ENCODE measurements at places on chromosomes 12 and 14.

DNA sequence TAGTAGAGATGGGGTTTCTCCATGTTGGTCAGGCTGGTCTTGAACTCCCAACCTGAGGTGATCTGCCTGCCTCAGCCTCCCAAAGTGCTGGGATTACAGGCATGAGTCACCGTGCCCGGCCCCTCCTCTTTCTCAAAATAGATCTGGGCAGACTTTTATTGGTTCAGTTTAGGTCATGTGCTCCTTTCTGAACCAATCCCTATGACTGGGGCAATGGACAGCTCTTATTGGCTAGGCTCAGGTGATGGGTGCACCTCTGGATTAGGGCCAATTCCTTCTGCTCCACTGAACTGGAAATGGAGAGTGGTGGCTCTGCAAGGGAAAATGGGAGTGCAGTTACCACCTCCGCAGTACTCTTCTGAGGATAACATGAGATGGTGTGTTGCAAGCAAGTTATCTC lies 6.2 kb upstream of the ATP6V0A2 start:
- no peak for DNase-seq

DNA sequence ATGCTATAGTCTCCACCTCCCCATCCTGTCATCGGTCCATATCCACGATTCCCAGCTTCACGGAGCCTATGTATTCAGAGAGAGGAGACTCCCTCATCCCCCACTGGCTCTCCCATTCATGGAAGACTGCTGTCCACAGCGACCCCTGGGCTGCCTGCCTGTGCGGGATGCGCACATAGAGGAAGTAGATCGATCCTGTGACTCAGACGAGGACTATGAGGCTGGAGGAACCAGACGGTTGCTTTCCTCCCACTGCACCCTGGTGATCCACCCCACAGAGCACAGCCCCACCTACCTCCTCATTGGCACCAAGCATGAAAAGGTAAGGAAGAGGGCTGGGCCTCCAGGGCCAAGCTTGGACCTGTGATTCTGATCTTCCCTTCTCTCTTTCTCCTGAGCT lies 24.4 kb downstream of the PIGH start:
- DNase-seq: no peak

DNA sequence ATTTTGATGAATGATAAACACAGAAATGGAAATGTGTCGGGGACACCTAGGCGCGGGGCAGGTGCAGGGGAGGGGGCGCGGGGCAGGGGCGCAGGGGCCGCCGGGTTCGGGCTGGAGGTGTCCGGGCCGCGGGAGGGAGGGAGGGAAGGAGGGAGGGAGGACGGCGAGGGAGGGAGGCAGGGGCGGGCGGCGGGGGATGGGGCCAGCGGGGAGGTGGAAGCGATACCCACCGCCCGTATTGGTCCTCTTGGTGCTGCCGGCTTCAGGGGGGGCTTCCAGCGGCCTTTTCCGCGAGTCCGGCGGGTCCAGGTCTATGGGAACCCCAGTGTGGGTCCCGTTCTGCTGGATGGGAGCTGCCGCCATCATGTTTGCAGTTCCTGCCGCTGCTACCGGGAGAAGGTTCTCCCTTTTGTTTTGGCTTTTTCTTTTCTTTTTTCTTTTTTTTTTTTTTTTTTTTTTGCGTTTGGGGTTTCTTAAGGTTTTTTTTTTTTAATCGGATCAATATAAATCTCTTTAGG lies 703 bp downstream of the NOVA1 start:
- no peak for DNase-seq

- DNase-seq: no peak
Observed at GRCh38 chr14:51735851-51736250, 84.1 kb downstream of the FRMD6 start.

GRCh38 chr12:49465132-49465531 lies 73.7 kb upstream of the KCNH3 start:
- DNase-seq: no peak

DNA sequence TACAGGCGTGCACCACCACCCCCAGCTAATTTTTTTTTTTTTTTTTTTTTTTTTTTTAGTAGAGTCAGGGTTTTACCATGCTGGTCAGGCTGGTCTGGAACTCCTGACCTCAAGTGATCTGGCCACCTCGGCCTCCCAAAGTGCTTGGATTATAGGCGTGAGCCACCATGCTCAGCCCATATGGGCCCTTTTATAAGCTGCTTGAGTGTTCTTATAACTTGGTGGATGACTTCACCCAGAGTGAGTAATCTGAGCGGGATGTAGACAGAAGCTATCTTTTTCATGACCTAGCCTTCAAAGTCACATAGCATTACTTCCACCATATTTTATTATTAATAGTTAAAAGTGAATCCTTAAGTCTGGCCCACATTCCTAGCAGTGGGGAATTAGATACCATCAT lies 16.4 kb downstream of the BBOF1 start:
- DNase-seq: no peak

GRCh38 chr14:50260511-50260910 lies 29.1 kb upstream of the SOS2 start:
- DNase-seq: no peak

GRCh38 chr14:71324767-71325272 lies 417.6 kb downstream of the PCNX1 start:
- no peak for DNase-seq

- no peak for DNase-seq
Observed at GRCh38 chr14:98901511-98902205, 370.3 kb downstream of the BCL11B start.

GRCh38 chr14:66395300-66395699 lies 90.9 kb upstream of the CCDC196 start:
- DNase-seq: peak; percentile 56

DNA sequence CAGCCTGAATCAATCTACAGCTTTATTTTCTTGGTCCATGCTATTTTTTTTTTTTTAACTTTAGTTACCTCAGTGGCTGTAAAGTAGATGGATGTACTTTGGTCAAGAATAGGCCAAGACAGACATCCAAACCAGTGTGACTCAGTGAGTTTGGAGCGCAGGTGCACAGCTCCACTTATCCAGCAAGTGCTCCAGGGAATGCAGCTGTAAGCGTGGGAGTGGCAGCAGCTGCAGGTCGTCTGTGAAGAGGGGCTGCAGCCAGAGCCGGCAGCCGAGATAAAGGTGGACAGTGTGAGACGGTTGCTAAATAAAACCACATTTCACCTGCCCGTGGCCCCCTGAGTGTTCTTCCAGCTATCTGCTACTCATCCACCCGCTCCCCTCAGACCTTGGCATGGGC lies 1018.7 kb downstream of the AACS start:
- DNase-seq: no peak

DNA sequence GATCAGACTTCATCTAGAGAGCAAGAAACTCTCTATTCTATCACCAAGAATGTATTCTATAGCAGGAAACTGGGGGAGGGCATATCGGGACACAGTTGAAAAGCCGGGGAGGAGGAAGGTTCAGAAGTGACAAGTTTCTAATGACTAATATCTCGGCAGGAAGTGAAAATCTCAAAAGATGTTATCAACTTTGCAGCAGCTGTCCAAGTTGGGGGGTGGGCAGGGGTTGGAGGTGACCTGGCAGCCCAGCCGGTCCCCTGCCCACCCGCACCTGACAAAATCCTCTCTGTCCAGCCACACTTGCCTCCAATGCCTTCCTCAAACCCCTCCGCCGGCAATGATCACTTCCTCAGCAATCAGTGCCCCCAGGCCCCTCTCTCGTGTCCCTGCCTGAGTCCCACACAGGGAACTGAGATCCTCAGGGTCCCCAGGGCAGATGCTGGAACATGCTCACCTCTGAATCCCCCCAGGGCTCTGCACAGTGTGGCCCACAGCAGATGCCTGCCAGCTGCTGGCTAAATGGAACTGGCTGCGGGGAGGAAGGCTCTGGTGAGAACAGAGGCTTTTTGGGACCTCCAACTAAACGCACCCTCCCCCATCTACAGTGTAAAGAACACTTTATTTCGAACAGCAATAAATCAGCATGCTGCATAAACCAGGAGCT lies 43.9 kb downstream of the CCDC88C start:
- peak; percentile 25 for DNase-seq

GRCh38 chr12:53651737-53652136 lies 24.1 kb downstream of the ATP5MC2 start:
- no peak for DNase-seq

DNA sequence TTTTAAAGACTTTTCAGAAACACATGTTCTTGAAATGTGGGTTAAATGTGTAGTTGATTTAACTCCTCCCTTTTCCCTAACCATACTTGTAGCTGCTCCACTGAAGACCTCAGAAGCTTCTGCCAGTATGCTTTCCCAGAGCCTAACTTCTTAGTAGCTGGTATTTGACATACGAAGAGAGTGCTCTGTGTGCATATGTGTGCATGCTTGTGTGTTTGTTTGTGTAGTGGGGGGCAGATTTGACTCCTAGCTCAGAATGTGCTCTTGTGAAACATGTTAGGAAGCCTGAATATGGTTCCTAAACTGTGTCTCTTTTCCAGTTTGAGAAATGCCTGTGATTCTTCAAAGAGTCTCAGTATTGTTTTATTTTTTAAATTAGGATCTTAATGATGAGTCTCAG lies 420.4 kb downstream of the PCNX1 start:
- DNase-seq: no peak

DNA sequence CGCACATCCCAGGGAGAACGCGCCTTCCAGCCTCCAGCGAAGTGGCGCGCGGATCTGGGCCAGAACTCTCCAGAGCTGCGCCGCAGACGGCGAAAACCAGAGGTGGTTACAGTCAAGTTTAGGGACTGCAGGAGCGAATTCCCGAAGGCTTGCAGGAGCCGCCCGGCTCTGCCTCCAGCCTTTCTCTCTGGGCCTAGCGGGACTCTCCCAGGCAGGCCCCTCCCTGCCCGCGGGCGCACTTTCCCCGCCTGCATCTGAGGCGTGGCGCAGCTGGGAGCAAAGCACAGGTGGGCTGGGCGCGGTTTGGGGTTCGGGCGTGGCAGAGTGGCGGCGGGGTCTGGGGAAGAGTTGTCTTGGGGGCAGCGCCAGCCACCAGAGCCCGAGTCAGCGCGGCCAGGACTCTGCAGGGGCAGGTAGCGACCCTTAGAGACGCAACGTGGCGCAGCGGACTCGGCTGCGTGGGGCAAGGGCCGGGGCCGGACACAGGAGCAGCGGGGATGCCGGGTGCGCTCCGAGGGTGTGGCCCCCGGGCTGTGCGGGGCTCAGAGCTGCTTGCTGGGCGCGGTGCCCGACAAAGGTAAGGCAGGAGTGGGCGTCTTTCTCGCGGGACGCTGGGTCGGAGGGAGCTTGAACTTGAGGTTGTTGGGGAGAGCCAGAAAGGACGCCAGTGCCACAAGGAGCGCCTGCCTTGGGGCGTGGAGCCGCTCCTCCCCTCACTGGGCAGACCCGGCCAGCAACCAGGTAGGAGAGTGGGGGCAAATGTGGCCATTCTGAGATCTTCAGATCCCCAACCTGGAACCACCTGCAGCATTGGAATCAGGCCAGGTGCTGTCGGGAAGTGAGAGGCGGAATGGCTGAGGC lies 1126.0 kb downstream of the AACS start:
- DNase-seq: no peak

DNA sequence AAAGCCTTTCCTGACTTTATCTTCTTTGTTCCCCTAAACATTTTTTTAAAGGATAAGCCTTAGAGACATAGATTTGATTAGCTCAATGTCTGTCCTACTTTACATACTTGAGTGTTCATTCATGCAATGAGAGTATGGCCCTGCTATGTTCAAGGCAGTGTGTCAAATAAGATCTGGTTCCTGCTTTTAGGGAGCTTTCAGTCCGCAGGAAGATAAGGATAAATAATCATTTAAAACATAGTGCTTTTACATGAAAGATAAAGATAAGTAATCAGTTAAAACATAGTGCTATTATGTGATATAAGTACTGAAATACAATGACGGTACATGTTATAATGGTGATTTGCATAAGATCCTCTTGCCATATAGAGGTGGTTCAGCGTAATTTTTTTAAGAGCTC lies 378.3 kb upstream of the PRICKLE1 start:
- DNase-seq: no peak

- no peak for DNase-seq
Observed at GRCh38 chr12:130661059-130661458, 55.0 kb downstream of the RIMBP2 start.

DNA sequence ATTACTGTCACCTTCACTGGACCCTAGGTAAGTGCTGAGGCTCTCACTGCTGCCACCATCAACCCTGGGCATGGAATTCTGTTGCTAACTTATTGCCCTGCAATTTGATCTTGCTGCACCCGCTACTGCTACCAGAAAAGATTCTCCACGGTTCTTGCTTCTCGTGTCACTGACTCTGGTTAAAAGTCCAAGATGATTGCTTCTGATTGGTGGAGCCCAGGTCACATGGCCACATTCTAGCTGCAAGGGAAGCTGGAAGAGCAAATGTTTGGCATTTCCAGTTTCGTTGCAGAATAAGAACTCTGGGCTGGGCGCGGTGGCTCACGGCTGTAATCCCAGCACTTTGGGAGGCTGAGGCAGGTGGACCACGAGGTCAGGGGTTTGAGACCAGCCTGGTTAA lies 7.5 kb upstream of the VSX2 start:
- DNase-seq: no peak

GRCh38 chr12:82480606-82481005 lies 122.3 kb downstream of the METTL25 start:
- DNase-seq: no peak

DNA sequence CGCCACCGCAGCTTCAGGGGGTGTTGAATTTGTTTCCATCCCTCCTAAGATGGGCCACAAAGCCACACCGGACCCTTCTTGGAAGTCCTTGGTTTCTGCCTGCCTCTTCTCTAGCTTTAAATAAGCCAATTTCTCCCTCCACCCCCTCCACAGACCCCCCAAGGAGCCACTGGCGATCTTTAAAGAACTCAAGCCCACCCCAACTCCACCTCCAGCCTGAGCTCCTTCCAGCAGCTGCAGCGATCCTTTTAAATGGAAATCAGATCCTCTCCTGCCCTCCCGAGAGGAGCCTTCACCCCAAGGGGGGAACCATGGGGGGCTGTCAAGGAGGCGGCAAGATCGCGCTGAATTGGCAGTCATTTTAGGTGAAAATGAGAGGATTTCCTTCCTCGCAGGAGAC lies 133.1 kb downstream of the NCOR2 start:
- DNase-seq: no peak

GRCh38 chr12:51677284-51677968 lies 86.4 kb downstream of the SCN8A start:
- no peak for DNase-seq

DNA sequence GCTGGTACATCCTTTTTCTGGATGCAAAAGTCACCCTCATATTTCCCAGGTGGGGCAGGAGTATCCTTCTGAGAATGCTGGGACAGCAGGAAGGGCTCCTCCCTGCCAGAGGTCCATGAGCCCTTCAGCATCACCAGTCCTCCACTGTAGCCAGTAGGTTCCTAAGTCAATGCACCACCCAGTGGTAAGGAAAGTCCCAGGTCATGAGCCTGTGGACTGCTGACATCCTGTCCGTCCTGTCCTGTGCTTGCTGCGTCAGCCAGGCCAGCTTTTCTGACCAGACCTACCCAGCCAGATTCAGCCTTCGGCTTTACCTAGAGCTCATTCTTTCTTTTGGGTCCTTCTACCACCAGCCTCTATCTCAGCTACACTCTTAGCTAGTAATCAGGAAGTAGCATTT lies 23.0 kb upstream of the ACTN1 start:
- peak; percentile 66 for DNase-seq

DNA sequence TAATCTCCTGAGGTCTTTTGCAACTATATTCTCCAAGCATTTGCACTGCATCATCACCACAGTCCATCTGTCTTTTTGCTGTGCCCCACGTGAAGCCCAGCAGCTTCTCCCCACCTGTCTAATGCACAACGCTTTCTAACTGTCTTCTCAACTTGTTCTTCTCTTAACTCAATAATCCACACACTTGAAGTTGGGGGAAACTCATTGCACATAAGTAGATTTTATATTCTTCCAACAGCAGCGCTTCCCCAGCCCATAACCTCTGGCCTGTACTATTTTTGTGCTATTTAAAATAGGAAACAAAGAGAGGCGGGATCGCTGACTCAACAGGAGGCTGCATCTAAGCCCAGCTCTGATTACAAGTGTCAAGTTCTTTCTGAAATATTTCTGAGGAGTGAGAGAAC lies 226.7 kb downstream of the GXYLT1 start:
- DNase-seq: no peak

GRCh38 chr12:94550964-94551363 lies 91.3 kb upstream of the CEP83 start:
- no peak for DNase-seq
